Mammary epithelial cell (primary cell): ENCODE measurements at places on chromosomes 5 and 9. TPM values are rescaled to one million over a fixed set of nuclear protein-coding genes. Genes with fewer than 3 reads are reported as not detected.

PCDHB12 gene
- 0.17 TPM for total RNA-seq

ELL2 gene
- total RNA-seq: 277 and 402 TPM in 2 replicates

ZNG1C gene
- 62.4 and 83.5 TPM in 2 replicates for total RNA-seq

TMEM215 gene
- not detected in 2 replicates for total RNA-seq

COL27A1 gene
- 8.7 TPM for total RNA-seq

PAPPA gene
- 0.33 TPM for total RNA-seq

NKD2 gene
- total RNA-seq: 0.14 and 0.32 TPM in 2 replicates

ANGPTL2 gene
- total RNA-seq: 1.5 TPM

IGFBPL1 gene
- not detected in 2 replicates for total RNA-seq

C9orf153 gene
- 0.33 TPM for total RNA-seq

PAEP gene
- total RNA-seq: not detected

FOXI1 gene
- total RNA-seq: not detected in 2 replicates

MAMDC2 gene
- 3.2 and 8.3 TPM in 2 replicates for total RNA-seq

MRPS30 gene
- total RNA-seq: 68.7 TPM

PKN3 gene
- total RNA-seq: 0.64 and 2.1 TPM in 2 replicates

CXCL14 gene
- total RNA-seq: 145 TPM

SOHLH1 gene
- total RNA-seq: not detected

ADGRD2 gene
- 0.50 TPM for total RNA-seq

SURF4 gene
- 189 and 192 TPM in 2 replicates for total RNA-seq

RASEF gene
- total RNA-seq: 1.5 and 2.0 TPM in 2 replicates

MYO10 gene
- total RNA-seq: 34.3 TPM

ZNF366 gene
- not detected in 2 replicates for total RNA-seq

COMMD10 gene
- 17.0 and 19.7 TPM in 2 replicates for total RNA-seq

KIAA0825 gene
- 0.19 and 0.89 TPM in 2 replicates for total RNA-seq

PCDHB3 gene
- 0.29 and 0.31 TPM in 2 replicates for total RNA-seq

CDX1 gene
- total RNA-seq: not detected

PLEKHG4B gene
- total RNA-seq: 0.09 and 0.19 TPM in 2 replicates

ALDH7A1 gene
- total RNA-seq: 114 and 137 TPM in 2 replicates

PRSS3 gene
- total RNA-seq: 1.0 TPM

THBS4 gene
- under 0.01 TPM for total RNA-seq

RASGRF2 gene
- 2.0 TPM for total RNA-seq

PCDHA4 gene
- total RNA-seq: 0.83 TPM

HACD4 gene
- total RNA-seq: 0.05 and 0.14 TPM in 2 replicates

FGD3 gene
- total RNA-seq: 0.59 TPM in 1 of 2 replicates, not detected in the other

RHOBTB3 gene
- total RNA-seq: 33.2 TPM

PCDHB2 gene
- 3.3 and 6.8 TPM in 2 replicates for total RNA-seq

HSPA4 gene
- 137 TPM for total RNA-seq

CCNJL gene
- 13.7 and 16.4 TPM in 2 replicates for total RNA-seq

PCDHB4 gene
- 1.5 TPM for total RNA-seq
